Cortex of kidney (tissue), 1 donor: ENCODE measurements at places on chromosomes 12 and 14.

- no peak for DNase-seq
Observed at GRCh38 chr14:66739826-66740225, 231.9 kb downstream of the GPHN start.

DNA sequence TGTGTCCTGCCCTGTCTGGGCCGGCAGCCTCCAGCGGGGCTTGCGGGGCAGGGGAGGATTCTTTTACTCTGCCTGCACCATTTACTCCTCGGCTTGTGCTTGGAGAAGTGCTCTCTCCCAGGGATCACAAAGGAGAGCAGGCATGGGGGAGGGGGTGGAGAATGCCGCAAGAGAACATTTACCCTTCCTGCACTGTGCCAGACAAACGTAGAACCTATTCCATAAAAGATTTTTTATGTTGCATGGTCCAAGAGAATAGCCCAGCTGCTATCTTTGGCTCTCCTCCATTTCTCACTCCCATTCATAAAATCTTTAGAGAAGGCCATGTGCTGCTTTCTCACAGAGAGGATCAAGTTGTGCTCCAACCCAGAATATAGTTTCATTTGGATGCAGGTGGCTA, 159.4 kb downstream of the SPTSSA start:
- DNase-seq = no peak

- no peak for DNase-seq
Observed at GRCh38 chr12:93813972-93814821, 137.0 kb downstream of the CRADD start.

DNA sequence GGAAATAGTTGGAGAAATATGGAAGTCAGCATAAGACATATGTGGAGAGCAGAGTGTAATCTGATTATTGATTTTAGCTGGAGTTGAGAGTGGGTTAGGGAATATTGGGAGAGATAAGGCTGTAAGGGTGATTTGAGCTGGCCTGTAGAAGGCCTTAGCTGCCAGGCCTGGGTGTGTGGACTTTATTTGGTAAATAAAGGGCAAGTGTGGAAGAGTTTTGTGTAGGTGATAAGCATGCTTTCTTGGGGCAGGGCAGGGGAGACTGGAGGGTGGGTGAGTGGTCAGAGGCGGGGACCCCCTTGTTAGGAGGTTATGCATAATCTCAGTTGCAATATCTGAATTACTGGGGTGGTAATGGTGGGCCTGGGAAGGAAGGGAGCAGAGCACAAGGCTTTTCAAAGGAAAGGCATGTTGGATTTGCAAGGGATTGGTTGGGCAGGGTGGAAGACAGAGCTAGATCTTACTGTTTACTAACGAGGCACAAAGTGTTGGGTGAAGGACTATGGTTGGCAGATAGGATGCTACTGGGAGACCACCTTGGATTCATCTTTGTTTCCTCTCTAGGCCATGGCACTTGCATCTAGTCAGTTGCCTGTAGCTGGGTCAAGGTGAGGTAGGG, 5.5 kb downstream of the KHNYN start:
- no peak for DNase-seq

GRCh38 chr12:80648881-80649280, 58.6 kb upstream of the MYF6 start:
- DNase-seq = no peak

GRCh38 chr14:100785626-100786025, 40.3 kb upstream of the MEG3 start:
- DNase-seq = no peak

DNA sequence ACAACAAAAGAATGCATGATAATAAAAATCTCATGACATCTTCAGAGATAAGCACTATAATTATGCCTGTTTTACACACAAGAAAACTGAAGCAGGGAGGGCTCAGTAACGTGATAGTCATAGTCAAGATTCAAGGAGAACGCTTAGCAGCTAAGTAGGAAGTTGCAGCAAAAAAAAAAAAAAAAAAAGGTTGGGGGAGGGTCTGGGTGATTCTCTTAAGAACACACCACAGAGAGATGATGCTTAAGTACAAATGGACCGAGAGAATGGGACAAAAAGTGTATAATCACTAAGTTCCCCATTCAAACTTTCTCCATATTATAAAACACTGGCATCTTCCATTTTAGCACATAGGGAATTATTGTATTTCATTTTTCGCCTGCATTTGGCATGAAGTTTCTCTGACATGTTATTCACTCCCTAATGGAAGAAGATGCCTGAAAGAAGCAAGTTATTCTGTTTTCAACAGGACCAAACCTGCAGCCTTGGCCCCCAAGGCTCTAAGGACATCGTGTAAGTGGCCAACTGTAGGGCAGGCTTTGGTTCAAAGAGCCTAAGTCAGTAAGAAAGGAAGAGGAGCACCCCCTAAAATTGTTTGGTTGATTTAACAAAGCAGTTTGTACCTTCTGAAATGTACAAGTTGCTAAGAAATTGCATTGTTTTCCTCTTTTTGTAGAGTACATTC, 142.9 kb upstream of the TMPO start:
- no peak for DNase-seq

- no peak for DNase-seq
Observed at GRCh38 chr14:57822081-57822480, 43.8 kb downstream of the SLC35F4 start.

DNA sequence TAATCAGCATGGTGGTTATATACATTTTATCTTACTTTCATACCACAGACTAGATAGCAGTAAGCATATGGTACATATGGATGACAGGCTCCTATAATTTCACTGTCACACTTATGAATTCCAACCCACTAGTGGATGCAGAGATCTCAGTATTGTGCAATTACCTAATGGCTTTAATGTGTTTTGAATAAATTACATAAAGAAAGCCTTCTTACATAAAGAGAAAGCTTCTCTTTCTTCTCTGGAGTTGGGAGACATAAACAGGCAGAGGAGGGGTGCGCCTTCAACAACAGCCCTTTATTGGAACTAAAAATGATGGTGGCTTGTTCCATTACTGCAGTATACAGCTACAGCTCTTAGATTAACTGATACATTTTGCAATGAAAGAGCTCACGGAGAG, 52.6 kb downstream of the SAV1 start:
- no peak for DNase-seq

DNA sequence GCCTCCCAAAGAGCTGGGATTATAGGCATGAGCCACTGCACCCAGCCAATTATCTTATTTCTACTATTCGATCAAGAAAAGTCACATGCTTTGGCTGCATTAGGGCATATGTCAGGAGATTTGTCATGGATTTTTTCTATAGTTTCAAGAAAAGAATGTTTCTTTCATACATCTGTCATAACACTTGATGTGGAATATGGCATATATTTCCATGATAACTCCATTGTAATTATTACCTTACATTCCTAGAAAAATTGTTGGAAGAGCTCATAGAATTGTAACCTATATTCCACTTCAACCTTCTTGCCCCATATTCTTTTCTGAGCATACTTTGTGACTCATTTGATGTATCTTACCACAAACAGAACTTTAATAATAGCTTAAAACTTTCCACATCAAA, 740.9 kb upstream of the FLRT2 start:
- no peak for DNase-seq

GRCh38 chr14:69773571-69774276, 6.8 kb downstream of the SRSF5 start:
- DNase-seq = no peak

DNA sequence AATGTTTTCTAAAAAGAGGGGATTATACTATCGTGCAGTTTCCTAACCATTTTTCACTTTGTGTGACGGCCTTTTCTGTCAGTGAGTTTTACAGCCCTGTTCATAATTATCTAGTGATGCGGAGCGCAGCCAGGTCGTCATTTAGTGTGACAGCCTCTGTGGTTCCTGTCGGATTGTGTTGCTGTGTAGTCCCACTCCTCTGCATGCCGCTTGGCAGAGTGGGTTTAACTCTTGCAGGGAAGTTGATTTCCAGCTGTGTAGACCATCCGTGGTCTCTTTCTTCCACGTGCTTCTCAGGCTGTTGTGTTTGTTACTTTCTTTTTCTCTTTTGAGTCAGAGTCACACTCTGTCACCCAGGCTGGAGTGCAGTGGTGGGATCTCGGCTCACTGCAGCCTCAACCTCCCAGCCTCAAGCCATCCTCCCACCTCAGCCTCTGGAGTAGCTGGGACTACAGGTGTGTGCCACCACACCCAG, 8.6 kb downstream of the RAN start:
- DNase-seq = no peak

DNA sequence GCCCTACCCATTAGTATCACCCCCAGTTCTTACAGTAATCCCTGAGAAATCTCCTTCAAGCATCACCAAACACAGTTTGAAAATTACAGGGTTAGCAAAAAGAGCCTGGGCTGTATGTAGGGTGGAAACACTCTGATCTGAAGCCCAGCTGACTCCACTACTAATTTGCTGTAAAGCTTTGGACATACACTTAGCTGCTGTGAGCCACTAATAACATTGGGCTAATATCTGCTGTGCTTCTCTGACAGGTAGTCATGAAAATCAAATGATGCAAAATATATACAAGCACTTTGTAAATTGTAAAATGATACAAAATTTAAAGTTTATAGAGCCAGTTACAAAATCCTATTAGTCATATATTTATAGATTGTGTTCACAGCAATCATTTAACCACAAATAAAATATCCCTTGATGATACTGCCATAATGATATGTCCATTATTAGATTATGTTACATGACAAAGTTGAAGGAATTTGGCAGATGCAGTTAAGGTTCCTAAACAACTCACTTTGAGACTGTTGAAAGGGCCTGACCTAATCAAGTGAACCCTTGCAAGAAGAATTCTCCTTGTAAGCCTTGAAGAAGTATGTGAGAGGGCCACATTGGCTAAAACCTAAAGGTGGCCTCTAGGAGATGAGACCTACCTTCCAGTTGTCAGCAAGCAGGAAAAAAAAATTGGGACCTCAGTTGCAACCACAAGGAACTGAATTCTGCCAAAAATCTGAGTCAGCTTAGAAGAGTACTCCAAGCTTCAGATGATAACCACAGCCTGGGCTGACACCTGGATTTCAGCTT, 19.0 kb downstream of the TWF1 start:
- no peak for DNase-seq

DNA sequence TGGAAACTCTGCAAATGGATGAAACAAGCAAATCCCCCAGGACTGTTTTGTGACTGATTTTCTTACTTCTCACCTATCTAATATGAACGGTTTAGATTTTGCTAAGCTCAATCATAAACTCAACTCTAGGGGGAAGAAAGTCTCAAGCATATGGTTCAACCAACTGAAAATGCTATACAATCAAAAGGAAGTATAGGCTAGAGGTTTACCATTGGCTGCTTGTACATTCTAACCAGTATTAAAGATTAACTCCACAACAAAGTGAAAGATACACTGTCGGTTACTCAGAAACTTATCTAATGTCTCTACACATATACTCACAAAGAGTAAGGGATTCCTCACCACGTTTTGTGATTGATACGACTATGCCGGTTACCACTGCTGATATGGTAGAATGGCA, 281.8 kb upstream of the SOX5 start:
- DNase-seq = no peak

- DNase-seq = no peak
Observed at GRCh38 chr14:61347826-61348443, 26.6 kb downstream of the PRKCH start.

DNA sequence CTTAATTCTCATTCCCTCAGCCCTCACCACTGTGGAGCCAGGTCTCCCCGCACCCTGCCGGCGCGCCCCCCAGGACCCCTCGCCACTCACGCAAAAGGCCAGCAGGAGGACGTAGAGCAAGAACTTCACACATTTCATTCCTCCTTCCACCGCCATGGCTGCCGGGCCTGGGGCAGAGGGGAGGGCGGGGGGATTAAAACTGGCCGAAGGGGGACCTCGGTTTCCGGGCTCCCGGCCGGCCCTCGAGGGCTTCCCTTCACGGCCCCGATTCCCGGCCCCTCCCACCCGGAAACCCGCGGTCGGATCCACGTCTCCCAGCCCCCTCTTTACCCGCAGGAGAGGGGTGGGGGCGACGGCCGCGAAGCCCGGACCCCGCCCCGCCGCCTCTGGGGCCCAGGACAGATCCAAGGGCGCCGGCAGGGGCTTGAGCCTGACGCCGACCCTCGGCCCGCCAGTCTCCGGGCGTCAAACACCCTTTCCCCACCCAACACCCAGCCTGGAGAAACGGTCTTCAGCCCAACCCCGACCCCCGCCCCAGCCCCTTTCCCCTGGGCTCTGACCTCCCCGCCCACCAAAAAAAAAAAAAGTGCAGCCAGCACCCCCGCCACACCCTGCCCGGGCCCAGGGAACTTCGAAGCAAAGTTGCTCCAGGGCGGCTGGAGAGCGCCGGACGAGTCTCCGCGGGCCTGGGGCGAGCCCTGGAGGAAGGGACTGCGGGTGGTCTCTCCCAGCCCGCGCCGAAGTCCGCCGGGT, 447 bp downstream of the CD63 start:
- no peak for DNase-seq

DNA sequence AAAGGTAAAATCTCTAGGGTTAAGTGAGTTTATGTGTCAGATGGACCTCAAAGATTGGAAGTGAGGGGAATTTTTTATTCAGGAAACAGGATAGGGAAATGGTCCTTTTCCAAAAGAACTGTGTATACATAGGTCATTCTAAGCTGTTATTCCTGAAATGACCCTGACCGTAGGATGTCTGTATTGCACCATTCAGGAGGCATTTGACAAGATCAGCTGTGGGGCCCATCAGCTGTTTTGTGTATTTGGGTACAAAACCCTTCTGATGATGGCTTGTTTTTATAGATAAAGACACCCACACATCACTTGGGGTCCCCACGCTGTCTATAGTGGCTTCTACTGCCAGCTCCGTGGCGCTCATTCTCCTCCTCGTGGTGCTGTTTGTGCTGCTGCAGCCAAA, 62.6 kb upstream of the SRSF5 start:
- no peak for DNase-seq

DNA sequence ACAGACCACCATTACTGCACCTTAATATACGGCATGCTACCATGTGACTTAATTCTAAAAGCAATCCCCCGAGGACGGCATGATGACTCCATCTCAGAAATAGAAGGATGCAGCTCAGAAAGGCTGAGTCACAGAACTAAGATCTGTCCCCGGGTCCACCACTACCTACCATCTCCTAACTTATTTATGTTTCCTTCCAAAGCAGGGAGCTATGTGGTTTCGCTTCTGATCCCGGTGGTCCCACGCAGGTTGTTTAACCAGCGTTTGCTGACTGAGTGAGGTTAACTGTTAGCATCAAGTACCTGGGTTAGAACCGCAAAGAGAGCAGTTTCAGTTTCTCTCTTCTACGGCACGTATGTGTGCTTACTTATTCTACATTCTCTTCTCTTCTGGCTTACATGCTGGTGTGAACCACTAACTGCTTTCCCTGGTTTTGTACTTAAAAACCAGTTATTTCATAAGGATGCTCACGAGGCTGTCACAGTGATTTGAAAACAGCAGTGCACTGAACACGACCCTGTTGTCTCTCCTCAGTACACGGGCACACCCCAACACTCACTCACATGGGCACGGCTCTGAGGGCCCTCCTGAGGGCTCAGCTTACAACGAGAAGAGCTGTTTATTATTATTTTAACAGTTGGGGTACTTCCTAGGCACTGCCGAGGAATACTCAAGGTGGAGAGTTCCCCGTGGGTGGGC, 66.7 kb downstream of the CCDC88C start:
- DNase-seq = no peak

- DNase-seq = no peak
Observed at GRCh38 chr14:22836301-22837113, at the start of gene MMP14. Gene MMP14, plus strand, starts transcription at chr14:22836585. Its CDS starts 233 bp downstream, at chr14:22836818.
